ENCODE measurements at places on chromosomes 7 and 10. TPM values are rescaled to one million over a fixed set of nuclear protein-coding genes. Genes with fewer than 3 reads are reported as not detected.
A peak's percentile ranks its signal among the peaks of the same experiment; 100 is the strongest.

GRCh38 chr10:33309406-33309805 is 25.1 kb downstream of the NRP1 start:
- DNase-seq = no peak

DNA sequence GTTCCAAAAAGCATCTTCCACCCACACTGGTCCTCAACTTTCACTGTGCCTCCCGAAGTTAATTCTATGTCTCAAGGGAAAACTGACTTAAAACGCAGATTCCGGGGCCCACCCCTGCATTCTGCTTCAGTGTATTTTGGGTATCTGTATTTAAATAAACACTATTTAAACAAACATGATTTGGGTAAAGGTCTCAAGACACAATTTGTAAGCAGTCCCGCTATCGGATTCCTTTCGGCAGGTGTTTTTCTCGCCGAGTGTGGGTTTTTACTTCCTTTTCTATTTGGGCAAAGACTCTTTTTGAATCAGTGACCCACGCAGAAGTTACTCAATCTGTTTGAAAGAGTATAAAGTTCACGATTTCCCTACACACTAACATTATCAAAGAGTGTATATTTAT is 1.2 kb downstream of the PDIA4 start:
- no peak for DNase-seq

DNA sequence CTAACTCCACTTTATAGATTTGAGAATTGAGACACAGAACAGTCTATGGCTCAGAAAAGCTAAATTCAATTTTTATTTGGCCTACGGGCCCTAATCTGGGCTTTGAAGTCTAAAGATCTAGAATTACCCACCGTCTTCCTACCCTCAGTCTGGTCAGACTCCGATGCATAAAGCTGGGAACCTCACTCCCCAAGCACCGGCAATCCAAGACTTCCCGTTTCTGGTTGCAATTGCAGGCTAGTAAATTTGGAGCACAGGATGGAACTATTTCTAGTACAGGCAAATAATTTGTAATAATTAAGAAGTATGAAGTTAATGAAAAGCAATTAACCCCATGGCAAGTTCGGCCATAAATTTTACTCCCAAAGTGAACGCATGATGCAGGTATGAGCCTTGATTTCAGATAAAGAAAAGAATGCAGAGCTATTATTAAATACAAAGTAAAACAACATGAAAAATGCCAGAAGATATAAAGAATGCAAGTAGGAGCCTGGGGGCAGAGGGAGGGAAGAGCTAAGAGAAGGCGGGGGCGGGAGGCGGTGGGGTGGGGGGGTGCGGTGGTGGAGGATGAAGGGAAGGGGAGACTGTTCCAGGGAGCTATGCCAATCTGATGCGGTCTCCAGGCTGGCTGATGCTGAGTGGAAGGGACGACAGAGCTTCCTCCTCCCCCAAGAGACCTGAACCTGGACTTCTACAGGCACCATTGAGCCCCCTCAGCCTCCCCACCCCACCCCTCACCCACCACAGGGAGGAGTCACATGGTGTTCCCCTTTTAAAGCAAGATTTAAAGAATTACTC is 45.1 kb downstream of the BPGM start:
- peak; percentile 63 for DNase-seq

DNA sequence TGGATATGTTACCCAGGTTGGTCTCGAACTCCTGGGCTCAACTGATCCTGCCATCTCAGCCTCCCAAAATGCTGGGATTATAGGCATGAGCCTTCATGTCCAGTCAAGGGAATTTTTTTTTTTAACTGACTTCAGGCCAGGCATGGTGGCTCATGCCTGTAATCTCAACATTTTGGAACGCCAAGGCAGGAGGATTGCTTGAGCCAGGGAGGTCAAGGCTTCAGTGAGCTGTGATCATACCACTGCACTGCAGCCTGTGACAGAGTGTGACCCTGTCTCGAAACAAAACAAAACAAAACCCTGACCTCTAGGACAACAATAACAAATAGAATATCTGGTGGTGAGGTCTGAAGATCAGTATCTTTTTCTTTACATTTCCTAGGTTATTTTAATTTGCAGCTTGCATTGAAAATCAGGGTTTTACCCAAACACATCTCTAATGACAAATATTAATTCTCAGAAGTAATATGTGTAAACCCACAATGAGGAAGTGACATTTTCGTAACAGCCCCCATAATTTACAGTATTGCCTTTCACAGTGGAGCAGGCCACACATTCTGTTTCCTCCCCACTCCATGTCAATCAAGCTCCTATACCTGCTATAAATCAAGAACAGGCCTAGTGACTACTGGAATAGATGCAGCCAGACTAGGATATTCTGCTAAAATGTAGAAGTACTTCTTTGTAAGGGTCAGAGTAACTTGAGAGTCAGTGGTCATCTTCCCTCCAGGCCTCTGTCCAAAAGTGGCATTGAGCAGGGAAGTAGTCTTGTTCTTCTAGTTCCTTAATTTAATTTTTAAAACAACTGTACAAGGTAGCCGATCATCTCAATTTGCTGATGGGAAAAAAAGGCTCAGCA is 43.3 kb upstream of the ECHDC3 start:
- DNase-seq = no peak

GRCh38 chr7:140238778-140239652 is 62.2 kb upstream of the KDM7A start:
- no peak for DNase-seq

DNA sequence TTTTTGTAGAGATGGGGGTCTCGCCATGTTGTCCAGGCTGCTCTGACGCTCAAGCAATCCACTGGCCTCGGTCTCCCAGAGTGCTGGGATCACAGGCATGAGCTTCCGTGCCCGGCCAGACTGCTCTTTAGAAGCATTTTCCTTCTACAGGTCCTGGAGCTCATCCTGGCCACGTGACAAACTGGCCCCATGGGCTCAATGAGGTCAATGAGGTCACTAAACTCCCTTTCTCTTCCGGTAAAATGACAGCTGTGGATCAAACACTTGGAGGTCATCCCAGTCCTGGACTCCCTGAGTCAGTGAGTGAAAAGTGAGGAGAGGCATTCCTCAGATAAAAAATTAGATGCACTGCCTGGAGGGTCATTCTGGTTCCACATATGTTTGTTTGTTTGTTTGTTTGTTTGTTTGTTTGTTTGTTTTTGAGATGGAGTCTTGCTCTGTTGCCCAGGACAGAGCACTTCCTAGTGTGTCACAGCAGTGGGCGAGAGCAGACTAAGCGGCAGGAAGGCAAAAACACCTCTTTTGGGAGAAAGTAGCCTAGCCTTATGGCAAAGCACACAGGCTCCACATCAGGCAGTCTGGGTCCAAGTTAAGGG is 134.9 kb downstream of the TNS3 start:
- no peak for DNase-seq

GRCh38 chr10:114593240-114593792 is 64.8 kb downstream of the ABLIM1 start:
- no peak for DNase-seq

- no peak for DNase-seq
These were observed 25.0 kb upstream of the CNNM1 start for GRCh38 chr10:99303899-99304861.

The GIMAP7 gene
- total RNA-seq = not detected

The PGAM2 gene
- total RNA-seq = 0.99 TPM

The TBC1D12 gene
- total RNA-seq = 8.9 TPM

The OR2A42 gene
- 0.50 TPM for total RNA-seq

The HOXA5 gene
- total RNA-seq = 133 TPM

Data from mesothelial cell of epicardium (in vitro differentiated cells).